ENCODE measurements at places on chromosomes 5 and 9. TPM values are rescaled to one million over a fixed set of nuclear protein-coding genes. Genes with fewer than 3 reads are reported as not detected.

- DNase-seq, result no peak
Observed at GRCh38 chr9:114484215-114484853, 20.9 kb downstream of the WHRN start.

GRCh38 chr5:171832775-171833174, 47.2 kb downstream of the SMIM23 start:
- DNase-seq, result no peak

DNA sequence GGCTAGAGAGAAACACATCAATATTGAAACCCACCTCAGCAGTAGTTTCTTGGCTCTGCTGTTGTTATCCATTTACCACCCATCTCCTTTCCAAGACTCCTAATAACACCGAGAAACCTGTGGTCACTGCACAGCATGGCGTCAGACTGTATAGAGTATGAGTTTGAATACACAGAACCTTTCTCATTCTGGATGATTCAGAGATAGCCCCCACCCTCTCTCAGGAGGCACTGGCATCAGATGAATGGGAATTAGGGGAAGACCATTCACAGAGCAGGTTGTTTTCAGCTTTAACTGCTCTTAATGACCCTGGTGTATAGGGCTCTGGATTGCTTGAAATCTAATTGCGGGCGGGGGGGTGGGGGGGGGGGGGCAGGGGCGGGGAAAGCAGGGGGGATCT, 86.7 kb downstream of the GPR21 start:
- no peak for DNase-seq

DNA sequence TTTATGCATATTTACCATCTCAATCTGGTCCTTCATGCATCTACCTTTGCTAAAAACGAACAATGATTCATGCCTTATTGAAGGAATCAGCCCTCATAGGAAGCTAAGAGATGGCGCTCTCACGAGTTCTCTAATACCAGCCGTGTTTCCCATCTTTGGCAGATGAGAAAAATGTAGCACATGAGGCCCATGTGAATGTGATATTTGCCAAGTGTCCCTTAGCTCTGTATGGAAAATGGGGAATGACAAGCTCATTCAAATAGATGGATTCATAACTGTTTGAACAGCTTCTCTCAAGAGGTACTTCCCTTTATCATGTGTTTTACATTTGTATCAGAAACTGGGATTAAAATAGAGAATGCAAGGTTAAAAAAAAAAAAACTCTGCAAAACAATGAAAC, 66.1 kb downstream of the TTC39B start:
- no peak for DNase-seq

DNA sequence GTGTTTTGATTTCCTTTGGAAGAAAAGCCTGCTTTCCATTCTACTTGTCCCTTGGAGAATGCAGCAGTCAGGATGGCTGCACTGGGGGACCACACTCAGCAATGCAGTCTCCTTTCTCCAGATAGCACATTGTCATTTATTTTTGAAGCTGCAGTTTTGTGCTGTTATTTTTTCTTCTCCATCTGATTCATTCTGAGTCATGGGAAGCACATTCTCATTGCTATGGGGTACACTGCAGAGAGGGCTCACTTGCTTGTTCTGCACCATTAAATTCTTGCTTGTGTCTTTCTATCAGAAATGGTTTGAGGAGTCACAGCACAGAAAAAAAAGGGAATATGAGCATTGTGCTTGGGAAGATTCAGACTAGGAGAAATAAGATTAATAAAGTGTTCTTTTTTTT, 39.7 kb upstream of the POC5 start:
- no peak for DNase-seq

DNA sequence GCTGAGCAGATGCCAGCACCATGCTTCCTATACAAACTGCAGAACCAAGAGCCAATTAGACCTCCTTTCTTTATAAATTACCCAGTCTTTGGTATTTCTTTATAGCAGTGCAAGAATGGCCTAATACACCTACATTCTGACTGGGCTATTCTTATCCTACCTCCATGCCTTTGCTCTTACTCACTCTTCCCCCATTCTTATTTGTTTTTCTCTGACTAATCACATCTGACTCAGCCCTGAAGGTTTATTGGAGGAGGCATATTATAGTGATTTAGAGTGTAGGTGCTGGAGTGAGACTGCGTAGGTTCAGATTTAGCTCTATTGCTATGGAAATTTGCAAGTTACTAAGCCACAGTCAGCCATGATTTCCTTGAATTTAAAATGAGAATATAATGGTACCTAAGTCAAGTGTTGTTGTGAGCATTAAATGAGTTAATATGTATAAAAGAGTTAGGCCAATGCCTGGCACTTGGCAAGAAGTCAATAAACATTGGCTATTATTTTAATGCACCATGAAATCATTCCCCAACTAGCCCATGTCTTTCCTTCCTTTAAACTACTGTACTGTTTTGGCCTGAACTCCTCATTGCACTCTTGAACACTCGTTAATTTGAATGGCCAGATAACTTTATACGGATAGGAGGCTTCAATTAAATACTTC, 531.2 kb upstream of the ZNF608 start:
- DNase-seq, result no peak

- DNase-seq, result no peak
Observed at GRCh38 chr5:98517560-98518366, 255.7 kb upstream of the RGMB start.

DNA sequence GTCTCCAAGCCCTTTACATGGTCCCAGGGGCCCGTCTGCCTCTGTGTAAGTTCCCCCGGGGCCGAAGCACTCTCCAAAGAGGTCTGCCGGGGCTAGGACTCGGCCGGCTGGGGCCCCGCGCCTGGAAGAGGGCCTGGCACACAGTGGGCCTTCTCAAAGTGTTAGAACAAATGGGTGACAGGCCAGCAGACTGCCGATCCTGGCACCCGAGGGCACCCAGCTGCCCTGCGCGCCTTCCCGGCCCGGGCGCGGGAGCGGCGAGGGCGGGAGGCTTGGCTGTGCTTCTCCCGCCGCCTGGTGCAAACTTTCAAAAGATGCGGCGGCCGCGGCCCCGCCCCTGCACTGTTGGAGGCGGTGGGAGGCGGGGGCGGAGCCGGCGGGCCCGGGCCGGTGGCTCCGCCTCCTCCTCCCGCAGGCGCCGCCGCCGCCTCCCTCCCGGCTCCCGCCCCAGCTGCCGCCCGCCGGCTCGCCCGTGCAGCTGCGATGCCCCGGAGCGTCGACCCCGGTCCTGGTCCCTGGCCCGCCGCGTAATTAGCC, at the start of gene NEURL1B:
Gene NEURL1B (plus strand): TSS at position 442 of the 537 bp plus-strand sequence. CDS start 144 bp downstream, outside the sequence.
- peak; percentile 75 for DNase-seq

- DNase-seq, result no peak
Observed at GRCh38 chr5:174999581-174999980, 275.2 kb downstream of the MSX2 start.

GRCh38 chr5:31273631-31274378, 80.3 kb downstream of the CDH6 start:
- DNase-seq, result no peak

DNA sequence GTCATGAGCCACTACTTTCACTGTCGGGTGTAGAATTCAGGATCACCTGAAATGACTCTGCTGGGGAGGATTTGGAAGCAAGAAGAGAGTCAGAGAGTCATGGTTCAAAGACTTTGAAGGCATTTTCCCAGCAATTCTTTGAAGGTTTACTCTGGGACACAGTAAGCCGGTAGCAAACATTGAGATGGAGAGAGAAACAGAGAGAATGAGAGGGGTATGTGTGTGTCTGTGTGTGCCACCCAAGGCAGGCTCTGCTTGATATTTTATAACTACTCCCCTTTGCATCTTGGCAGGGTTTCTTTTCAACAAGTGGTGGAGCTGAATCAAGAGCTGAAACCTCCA, 89.8 kb downstream of the ANKRD55 start:
- DNase-seq, result no peak

DNA sequence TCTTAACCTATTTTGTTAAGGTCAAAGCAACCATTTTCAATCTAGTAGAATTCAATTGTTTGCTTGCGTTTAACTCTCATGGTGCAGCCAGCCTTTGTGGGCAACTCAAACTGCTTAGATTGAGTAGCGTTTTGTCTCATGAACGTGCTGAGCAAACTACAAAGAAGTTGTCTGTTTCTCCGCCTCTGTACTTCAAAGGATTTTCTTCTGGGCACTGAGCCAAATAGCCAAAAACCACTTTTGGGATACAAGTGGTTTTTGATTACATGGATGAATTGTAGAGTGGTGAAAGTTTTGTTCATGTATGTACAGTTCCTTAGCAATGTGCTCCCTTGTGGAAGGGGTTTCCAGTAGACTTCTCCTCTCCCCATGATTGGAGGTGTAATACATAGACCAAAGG, 122.9 kb downstream of the CFAP90 start:
- DNase-seq, result no peak

- no peak for DNase-seq
Observed at GRCh38 chr5:122965111-122965510, 71.4 kb downstream of the PPIC start.

- no peak for DNase-seq
Observed at GRCh38 chr5:88130211-88130815, 138.3 kb downstream of the TMEM161B start.

GRCh38 chr5:143987264-143987663, 175.3 kb downstream of the HMHB1 start:
- DNase-seq, result no peak

- DNase-seq, result no peak
Observed at GRCh38 chr5:33115467-33115866, 325.3 kb upstream of the TARS1 start.

DNA sequence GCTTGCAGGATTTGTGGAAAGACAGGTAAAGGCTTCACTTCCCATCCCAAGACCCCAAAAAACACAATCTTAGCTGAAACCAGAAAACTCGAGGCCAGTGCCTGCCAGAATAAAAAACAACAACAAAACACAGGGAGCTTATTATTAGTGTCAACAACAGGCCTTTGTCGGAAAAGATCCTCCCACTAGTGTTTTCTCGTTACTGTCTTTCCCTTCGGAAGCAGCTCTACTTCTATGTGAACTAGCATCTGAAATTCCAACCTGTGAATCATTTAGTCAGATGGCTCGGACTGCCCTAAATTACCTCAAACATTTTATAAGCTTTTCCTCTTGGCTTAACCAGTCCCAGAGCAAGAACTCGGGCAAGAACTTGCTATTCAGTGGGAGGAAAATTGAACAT, 122.2 kb upstream of the GNA14 start:
- DNase-seq, result no peak

GRCh38 chr5:52767766-52768480, 19.8 kb upstream of the ITGA1 start:
- no peak for DNase-seq

DNA sequence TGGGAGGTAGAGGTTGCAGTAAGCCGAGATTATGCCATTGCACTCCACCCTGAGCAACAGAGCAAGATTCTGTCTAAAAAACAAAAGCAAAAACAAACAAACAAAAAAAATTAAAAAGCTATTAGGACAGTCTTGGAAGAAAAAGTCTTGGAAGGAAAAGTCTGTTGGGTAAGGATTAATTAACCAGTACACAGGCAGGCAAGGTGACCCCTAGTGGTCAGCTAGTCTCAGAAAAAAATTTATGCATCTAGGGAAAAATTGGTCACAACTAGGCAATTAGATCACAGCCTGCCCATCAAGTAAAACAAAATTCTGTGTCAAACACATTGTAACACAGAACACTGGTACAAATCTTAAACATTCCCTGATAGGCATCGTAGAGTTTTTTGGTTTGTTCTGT, 6.7 kb upstream of the ANKRD18B start:
- no peak for DNase-seq

- no peak for DNase-seq
Observed at GRCh38 chr5:128378632-128379031, 159.4 kb downstream of the FBN2 start.

DNA sequence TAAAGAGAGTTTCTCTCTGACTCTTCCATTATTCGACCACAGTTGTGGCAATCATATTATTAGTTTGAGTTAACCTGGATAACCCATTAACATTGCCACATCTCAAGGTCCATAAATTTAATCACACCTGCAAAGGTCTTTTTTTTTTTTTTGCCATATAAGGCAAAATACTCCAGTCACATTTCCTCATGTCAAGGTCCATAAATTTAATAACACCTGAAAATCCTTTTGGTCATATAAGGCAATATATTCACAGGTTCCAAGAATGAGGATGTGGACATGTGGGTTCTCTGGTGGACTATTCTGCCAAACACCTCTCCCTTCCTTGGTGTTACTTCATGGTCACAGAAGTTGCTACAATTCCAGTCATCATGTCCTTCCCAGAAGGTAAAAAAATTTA, 213.5 kb upstream of the COX7C start:
- DNase-seq, result no peak

DNA sequence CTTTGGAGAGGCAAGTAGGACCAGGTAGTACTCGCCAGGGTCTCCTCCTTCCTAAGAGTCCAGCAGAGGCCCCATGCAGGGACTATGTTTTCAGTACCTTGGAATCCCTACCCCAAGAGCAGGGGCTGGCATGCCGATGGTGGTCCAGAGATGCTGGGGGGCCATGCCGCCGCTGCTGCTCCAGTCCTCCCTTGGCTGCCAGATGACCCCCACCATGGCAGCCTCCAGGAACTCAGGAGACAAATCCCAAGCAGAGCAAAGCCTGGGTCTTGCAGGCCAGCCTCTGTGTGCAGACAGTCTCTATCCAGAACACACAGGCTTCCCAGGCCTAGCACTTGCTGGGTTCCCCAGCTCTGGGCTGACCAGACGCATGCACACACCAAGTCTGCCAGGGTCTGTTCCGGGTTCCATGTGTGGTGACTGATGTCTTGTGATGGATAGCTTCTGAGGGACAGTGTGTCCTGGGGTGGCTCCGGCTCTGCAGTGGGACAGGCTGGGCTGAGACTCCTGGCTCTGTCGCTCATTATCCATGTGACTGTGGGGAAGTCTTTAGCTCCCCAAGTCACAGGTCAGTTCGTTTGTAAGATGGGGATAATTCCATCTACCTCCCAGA, 127.3 kb downstream of the CRB2 start:
- DNase-seq, result no peak

Gene AQP3
- 1.6 TPM for total RNA-seq

Gene ZSWIM6
- total RNA-seq, result 7.3 TPM

Gene XRCC4
- total RNA-seq, result 1.9 TPM

Gene LCN9
- total RNA-seq, result not detected

Gene EGFL7
- total RNA-seq, result 272 TPM

Gene DAPK1
- 148 TPM for total RNA-seq

Gene FBP1
- 0.54 TPM for total RNA-seq

Gene PTPRD
- 16.2 TPM for total RNA-seq

Gene NDUFA8
- 12.7 TPM for total RNA-seq
